ENCODE measurements at places on chromosomes 7 and 10. TPM values are rescaled to one million over a fixed set of nuclear protein-coding genes. Genes with fewer than 3 reads are reported as not detected.
A peak's percentile ranks its signal among the peaks of the same experiment; 100 is the strongest.

DNA sequence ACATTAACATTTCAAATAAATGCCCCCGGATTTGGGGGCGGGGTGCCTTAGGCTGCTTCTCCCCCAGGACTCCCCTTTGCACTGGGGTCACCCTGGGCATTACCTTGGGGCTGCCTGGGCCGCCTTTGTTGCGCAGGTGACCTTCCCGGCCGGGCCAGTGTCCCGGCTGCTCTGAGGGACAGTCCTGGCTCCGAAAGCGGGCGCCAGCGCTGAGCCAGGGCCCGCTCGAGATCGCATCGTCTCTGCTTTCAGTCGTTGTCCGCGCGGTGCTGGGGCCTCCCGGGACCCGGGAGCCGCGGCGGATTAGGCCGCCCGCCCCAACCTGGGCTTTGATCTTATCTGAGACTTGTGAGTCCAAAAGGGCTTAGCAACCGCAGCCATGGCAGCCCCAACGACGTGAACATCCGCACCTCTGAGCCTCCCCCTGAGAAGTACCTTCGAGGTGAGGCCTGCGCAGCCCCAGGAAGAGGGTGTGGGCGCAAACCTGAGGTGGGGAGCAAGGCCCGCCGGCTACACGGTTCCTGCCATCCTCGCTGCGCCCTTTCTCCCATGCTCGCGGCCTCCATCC, 14.8 kb upstream of the WAPL start:
- DNase-seq, result peak; percentile 50

The CRYGN gene
- total RNA-seq, result 0.12 TPM

DNA sequence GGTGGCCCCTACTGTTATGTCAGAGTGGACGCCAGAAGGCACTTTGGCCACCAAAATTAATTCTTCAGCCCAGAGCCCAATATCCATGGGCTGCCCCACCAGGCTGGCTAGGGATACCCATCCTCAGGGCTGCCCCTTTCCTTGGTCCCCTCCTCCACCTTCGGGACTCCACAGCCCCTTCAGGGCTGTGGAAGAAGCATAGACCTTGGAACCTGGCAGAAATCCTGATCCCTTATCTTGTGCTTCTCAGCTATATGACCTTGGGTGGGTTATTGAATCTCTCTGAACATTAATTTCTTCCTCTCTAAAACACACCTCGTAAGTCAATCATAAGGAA, 499 bp upstream of the TMUB1 start:
- no peak for DNase-seq

The MINDY4 gene
- total RNA-seq, result 1.6 TPM

GRCh38 chr7:88309819-88310218, 3.1 kb upstream of the STEAP4 start:
- DNase-seq, result no peak

DNA sequence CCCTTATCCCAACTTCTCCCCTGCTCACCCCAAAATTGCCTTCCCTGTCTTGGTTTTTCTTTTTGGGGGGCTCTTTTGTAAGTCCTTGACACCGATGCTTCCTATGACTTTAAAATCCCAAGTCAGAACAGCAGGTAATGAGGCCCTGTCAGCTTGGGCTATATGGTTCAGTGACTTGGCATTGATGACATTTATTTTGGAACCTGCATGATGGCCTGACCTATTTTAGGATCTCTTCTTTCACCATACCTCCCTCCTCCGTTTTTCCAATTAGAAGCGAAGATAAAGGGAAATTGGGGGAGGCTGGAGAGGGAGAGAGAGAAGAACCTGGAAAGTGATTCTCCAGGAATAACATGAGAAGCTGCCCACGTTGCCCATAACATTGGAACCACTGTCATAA, 424.9 kb upstream of the AUTS2 start:
- no peak for DNase-seq
